ENCODE measurements at places on chromosomes 1 and 21.

DNA sequence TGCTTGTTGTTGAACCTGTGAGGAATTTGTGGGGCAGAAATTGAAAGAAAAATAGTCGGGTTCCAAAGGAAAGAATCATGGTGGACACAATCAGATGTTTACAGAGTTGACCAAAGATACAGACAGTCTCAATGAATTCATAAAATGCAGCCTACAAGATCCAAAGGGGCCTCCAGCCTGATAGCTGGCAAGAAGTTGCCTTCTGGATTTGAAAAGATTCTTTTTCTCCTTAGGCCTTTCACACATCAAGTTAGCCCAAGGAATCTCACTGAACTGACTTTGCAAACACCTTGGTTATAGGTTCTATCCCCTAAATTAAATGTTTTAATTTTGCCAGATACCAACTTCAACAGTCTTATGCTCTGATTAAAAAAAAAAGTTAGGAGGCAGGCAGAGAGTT is 21.5 kb downstream of the SLAMF1 start:
- no peak for DNase-seq

- no peak for DNase-seq
Observed at GRCh38 chr1:15662477-15662876, 21.6 kb upstream of the PLEKHM2 start.

DNA sequence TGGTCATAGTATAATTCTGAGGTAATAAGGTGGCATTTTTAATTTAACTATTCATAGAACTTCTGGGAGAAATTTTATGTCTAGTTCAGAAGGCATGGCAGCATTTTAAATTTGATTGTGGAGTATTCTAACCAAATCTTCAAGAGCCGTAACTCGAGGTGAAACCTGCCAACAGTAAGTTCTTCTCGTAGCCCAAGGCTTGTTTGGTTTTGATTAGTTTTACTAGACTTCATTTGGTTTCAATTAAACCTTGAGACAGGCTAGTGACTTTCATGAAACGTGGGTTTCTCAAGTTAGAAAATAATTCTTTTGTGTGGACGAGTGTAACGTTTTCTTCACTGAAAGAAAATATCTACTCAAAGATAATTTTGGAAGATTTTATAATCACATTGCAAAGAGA is 395.5 kb downstream of the USP25 start:
- DNase-seq, result no peak

- no peak for DNase-seq
Observed at GRCh38 chr1:27968692-27969091, 8.9 kb downstream of the XKR8 start.

- no peak for DNase-seq
Observed at GRCh38 chr1:27713139-27713725, 12.5 kb upstream of the FAM76A start.

DNA sequence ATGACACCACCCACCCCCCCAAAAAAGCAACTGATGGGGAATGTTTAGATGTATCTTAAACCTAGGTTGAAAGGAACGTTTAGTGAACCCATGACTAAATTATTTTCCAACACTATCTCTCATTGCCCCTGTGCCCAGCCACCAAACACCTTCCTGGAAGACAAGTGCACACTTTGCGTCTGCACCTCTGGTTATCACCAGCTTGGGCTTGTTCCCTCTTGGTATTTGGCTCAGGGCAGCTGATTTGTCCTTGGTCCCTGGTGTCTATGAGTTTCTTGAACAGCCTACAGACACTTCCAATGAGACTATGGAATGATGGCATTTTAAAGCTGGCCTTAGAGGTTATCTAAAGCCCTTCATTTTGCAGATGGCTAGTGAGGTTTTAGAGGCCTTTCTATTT is 15.5 kb upstream of the RIMKLA start:
- DNase-seq, result no peak

DNA sequence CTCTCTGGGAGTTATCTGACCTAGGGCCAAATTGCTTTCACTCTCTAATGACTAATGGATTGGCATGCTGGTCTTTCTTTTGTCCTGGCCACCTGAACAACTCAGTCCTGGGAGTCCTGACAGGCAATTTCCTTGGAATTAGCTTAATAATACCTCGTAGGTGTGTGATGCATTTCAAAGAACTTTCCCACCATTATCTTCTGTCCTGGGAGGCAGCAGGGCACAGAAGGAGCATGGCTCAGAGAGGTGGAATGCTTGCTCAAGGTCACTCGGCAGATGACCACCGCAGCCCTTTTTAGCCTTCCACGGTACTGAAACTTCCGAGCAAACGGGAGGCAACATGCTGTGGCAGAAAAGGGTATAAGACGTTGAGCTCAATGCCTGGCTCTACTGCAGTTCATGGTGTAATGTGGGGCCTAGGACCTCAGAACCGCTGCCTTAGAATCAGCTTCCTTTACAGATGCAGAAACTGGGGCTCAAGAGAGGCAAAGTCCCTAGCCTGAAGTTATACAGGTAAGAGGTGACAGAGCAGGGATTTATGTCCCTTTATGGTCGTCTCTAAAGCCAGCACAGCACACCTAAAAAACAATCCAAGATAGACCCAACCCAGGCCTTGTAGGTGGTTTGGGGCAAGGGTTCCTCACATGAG is 3.2 kb downstream of the ID3 start:
- DNase-seq, result no peak

DNA sequence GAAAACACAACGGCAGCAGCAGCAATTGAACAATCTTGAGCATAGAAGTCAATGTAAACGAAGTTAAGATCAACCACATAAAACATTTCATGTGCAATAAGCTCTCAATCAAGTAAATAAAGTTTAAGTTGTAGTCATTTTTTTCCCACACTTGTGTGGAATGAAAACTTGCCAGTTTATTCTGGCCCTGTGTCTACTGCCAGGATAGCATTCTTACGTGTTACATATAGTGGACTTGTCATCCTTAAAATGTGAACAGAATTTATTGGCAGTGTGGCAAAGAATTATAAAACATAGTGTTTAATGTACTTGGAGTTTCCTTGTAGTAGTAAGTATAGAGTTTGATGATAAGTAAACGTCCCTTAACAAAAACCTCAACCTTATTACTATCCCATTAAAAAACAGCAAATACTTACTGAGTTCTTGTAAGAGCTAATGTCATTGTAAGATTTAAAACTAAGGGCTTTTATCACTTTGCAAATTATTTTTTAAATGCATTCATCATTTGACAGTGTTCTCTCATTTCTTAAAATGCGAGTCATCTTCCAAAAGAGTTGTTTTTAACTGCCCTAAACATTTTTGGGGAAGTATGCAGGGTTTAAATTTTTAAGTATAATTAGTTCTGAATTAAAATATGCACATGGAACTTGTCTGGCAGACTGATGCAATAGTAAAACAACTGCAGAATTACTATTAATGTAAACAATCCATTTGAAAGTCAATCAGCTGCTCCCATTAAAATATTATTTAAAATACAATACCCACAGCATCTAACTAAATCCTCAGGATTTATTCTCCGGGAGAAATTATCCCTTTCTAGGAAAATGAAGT is 7.9 kb downstream of the COX20 start:
- DNase-seq, result no peak

GRCh38 chr1:78619803-78620579 is at the start of gene IFI44L:
TSS of gene IFI44L (plus strand) at chr1:78620448. CDS start at chr1:78627916, 7,468 bp downstream.
- peak; percentile 18 for DNase-seq

- no peak for DNase-seq
Observed at GRCh38 chr1:14466006-14466405, 132.5 kb upstream of the KAZN start.

GRCh38 chr1:203524152-203524551 is 30.2 kb downstream of the OPTC start:
- no peak for DNase-seq

DNA sequence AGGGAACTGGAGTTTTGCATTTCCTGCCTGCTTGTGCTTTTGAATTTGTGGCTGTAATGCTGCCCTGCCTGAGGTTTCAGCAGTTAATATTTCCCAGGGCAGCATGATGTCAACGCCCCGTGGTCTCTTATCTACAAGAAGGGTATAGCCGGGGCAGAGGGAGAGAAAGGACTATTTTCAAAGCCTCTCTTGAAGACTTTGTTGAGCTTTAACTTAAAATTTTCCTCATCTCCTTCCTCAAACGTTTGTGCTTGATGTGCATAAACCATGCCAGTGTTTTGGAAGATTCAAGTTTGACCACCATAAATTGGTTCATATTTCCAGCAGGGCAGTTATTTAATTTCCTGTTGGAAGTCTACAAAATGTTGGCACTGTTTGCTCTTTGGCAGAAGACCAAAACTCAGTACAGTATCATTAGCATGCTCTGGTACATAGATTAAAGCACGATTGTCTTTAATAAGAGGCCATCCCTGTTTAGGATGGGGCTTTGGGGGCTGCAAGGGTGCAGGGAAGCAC is 43.4 kb downstream of the ROR1 start:
- DNase-seq, result no peak

DNA sequence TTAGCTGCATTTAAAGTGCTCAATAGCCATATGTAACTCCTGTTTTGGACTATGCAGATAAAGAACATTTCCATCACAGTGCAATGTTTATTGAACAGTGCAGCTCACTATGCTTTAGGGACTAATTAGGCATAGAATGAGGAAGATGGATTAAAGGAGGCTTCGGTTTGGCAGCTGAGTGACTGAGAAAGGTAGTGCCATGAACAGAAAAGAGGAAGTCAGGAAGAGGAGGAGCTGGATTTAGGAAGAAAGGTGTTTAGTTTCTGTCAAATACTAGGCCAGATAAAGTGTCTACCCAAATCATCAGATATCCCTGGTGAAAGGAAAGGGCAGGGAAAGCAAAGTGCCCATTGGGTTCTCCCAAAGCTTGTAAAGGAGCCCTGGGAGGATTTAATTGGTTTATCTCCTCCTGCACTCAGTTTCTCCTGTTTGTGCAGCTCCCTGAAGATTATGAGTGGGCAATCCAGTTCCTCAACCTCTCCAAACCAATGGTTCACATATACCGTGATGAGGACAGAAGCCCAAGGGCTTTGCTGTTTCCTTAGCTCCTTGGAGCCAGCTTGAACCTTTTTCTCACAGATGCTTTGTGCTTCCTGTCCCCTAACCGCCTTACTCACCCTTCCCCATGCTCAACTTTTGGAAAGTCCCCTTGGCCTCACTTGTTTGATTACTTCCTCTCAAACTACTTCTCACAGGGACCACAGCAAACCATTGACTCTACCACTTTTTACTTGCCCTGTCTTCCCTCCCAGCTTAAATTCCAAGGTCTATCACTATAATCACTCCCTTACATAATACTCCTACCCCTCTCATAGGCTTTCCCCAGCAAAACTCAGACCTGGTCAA is 3.5 kb upstream of the RAP1A start:
- DNase-seq, result no peak

DNA sequence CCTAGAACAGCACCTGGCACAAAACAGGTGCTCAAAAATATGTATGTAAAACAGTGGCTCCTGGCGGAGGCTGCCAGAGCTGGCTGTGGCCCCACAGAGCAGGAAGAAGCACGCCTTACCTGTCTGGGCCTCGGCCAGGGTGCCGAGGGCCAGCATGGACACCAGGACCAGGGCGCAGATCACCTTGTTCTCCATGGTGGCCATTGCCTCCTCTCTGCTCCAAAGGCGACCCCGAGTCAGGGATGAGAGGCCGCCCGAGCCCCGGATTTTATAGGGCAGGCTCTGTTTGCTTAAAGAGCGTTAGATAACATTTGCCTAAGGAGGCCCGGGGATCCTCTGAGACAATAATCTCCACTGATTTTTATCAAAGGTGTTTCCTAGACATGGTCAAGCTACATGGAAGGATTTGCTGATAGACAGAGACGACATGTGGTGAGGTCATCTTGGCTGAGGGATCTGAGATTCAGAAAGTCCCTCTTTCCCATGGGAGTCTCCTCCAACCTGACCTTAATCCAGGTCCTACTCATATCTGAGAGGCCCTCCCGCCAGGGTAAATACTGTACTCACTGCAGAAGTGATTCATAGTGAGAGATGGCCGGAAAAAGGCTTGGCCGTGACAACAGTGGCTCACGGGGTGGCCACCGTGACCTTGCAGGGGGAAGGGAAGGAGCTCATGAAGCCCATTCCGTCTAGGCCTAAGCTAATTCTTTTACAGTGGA is at the start of gene TFF1:
TSS of gene TFF1 (minus strand) at position 244 of the 719 bp plus-strand sequence. CDS start at position 204, 40 bp downstream.
- no peak for DNase-seq

DNA sequence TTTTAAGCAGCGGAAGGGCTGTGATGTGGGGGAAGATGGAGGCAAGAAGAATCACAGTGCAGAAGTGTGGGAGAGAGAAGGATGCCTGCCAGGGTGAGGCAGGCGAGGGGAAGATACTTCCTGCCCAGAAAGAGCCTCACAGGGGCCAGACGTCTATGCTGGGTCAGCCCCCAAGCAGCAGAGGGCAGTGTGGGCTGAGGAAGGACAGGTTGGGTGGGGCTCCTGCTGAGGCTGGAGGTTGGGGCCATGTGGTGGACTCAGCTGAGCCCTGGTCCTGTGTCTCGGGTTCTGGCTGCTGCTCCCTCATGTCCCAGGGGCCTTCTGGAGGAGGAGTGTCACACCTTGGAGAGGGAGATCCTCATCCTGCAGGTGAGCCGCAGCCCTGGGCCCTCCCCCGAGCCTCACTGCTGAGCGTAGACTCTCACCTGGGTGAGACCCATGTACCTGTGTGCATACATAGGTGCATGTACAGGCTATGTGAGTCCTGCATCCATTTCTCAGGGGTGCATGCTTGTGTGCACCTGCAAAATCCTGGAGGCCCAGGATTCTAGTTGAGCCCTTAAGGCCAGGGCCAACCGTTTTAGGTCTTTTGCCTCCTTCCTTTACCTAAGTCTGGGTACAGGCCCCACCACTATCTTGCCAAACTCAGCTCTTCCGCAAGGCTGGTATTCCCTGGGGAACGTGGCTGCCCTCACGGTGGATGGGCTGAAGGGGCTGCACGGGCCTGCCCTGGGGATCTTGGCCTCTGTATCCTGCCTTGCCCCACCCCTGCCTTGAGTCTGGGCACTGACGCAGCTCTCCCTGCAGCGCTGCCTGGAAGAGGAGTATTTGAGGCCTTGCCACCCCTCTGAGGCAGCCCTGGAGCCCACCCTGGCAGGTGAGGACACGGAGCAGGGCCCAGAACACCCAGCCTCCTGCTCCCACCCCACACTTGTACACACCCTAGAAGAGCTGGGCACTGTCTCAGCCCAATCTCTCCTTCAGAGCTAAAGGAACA is 3.7 kb downstream of the CCDC24 start:
- no peak for DNase-seq

DNA sequence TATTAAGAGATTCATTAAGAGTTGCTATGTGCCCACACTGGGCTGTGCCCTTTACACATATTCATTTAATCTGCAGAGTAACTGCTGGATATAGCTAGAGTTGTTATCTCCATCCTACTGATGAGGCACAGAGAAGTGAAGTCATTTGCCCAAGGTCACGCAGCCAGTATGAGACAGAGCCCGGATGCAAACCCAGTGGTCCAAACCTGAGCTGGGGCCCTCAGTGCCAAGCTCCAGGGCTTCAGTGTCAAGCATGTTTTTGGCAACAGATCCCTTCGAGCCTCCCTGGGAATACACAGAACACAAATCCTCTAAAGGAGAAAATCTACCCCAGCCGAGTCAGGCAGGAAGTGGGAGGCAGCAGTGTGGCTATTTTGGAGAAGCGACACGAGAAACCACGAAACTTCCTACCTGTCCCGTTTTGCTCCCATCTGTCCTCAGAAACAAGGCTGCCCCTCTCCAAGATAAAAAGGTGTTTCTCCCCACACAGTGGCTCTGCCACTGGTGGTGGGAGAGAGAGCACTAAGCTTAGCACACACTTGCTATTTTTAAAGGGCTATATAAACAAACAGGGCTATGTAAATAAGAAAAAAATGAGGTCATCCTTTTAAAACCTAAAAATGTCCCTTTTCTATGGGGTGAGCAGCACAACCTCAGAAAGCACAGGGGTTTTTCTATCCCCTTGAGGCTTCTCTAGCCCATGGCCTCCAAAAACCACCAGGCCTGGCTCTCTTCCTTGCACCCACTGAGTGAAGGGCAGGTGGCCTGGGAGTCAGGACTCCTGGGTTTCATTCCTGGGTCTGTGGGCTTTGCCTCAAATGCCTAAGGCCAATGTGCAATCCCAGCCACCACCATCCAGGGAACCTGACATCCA is 138.6 kb upstream of the EDN2 start:
- no peak for DNase-seq

All from central memory CD8-positive, alpha-beta T cell (primary cell).